ENCODE measurements at places on chromosomes 1 and 21.

- DNase-seq, result peak; percentile 82
Measured at GRCh38 chr1:206982216-206982615, 12.0 kb upstream of the FCAMR start.

DNA sequence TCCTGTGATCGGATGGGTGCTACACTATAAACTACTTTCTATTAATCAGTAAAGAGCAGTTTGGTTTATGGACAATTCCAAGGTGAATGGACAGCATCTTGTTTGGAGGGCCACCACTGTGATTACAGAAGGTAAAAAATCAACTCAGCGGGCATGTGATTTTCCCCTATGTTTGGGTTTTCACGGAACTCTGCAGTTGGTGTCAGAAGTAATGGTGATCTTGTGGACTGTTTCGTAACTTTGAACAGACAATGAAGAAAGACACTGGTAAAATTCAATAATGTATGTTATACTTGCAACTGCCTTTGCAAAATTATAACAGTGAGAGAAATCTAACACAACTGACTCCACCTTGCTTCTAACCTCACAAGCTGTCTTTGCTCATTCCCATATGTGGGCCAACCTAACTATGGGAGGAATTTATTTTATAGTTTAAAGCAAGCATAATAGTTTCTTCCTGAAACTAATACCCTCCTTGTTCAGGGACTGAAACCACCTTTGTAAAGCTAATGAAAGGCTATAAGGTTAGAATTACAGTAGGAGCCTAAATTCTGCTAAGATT lies 53.2 kb downstream of the TRIM33 start:
- peak; percentile 20 for DNase-seq

DNA sequence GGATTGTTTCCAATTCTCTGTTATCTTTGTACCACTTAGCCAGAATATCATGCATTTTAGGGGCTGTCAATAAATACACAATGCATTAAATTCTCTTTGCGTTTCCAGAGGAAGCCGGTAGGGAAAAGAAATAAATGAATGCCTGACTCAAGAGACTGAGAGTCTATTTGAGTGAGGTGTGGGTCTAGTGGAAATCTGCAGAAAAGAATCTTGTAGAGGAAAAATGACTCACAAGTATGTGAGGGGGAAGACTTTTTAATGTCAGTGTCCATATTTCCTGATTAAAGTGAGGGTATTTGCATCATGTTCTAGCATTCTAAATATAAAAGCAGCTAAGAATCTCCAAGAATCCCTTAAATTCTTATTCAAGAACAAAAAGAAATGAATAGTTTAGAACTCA lies 271.1 kb downstream of the PTPRC start:
- DNase-seq, result no peak

DNA sequence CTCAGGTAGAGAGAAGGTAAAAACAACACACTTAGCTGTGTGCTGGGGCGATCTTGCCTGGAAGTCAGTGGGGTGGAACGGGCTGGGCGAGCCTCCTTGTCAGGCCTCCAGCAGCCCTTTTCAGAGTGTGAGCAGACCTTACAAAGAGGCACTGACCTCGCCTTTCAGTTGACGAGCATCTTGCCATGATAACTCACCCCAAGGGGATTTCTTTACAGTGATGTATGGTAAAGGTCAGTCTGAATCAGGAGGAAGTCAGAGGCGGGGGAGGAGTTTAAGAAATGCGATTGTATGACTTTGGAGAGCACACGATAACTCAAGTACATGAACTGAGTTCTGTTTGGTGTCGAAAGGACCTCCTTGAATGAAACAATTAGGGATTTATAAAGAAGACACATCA lies 326.5 kb upstream of the PROX1 start:
- peak; percentile 3 for DNase-seq

GRCh38 chr1:222420633-222421032 lies 127.3 kb downstream of the HHIPL2 start:
- DNase-seq, result no peak
